ENCODE measurements at places on chromosomes 4 and X.

GRCh38 chr4:153332936-153333335, 11.6 kb upstream of the MND1 start:
- no peak for DNase-seq

GRCh38 chr4:148007314-148007760, 275.4 kb downstream of the ARHGAP10 start:
- DNase-seq = no peak

DNA sequence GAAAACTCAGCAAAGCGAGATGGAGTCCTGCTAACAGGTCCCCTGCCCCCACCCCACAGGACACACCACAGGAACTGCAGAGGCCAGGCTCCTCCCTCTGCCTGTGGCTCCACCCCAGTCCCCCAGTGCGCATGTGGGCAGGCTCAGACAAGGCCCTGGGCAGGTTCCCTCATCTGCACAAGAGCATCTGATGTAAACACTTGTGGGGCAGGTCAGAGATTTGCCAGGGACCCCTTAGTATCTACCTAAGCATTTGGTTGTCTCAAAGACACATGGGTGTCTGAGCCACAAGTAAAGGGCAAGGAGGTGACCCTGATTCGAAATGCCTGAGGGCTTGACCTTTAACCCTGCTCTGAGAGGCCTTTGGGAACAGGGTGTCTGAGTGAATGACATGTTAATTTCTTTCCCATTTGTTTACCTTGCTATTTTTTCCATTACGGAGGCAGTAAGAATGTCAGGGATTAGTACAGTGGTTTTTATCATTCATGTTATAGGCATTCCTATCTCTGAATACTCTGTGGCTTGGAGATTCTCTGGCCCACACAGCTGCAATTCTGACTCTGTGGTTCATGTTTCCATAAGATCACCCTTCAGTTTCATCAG, 85.3 kb downstream of the ZNF518B start:
- DNase-seq = no peak

GRCh38 chrX:29299684-29300083, 712.4 kb downstream of the IL1RAPL1 start:
- DNase-seq = peak; percentile 91

DNA sequence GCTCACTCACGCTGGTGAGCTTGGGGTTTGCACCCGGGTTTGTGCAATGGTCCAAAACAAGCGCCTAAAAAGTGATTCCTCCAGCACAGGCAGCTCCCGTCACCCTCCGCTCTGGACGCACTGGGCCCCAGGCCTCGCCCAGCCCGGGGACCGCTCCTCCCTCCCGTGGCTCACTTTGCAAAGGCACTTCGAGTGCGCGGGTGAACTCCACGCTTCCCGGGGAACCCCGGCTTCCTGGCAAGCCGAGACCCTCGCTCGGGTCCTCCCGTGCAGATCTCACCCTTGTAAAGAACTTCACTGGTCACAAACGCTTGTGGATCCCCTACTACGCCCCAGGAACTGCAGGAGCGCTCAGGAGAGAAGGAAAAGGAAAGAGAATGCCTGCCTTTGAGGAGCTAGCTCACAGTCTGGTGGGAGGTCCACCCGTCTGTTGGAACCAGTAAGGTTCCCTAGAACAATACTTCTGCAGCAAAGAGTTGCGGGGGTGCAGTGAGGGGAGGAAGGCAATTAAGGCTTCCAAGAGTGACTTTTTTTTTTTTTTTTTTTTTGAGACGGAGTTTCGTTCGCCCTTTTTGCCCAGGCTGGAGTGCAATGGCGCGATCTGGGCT, at the start of gene CTPS2:
CTPS2 (minus strand) TSS at position 122 of the 608 bp plus-strand sequence. CDS start 9,767 bp downstream, outside the sequence.
- DNase-seq = no peak

DNA sequence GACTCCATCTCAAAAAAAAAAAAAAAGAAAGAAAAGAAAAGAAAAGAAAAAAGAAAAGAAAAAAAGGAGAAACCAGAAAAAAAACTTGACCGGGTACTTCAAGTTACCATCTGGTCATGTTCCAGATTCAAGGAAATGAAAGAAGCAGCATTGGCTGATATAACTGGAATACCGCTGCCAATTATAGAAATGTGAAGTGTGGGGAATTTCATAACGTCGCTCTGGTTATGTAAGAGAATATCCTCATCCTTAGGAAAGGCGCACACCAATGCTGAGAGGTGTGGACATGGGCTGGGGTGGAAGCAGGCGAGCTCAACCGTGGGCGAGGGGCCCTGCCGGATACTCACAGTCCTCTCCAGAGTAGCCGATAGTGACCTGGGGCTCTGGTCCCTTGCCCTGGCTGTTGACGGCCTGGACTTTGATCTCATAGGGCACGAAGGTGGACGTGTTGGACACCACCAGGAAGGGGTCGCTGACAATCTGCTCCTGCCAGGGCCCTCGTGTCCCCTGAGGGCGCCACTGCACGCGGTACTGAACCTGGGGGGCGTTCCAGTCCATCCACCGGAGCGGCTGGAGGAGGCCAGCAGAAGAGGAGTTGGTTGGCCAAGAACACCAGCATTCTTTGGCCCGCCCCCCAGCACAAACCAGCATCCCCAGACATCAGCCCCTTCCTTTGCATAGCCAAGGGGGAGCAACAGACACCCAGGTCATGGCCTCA, 19.5 kb downstream of the L1CAM start:
- DNase-seq = no peak

DNA sequence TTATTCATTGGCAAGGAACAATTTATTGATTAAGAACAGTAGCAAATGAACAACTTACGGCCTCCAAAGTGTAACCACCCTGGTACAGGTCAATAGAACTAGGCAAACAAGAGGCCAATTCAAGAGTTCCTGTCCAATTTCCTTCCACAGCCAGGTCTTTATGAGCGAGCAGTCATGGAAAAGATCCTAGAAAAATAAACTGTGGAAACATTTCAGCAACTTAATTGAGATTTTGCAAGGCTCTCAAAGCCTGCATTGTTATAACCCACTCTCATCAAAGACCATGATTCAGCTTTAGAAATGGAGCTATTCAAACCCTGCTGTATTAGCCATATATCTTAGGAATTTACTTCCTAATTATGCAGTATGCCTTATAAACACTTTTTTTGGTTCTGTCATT, 43.6 kb downstream of the UNC5C start:
- DNase-seq = no peak

- DNase-seq = no peak
These were observed 235.9 kb upstream of the FMR1 start for GRCh38 chrX:147675819-147676218.

- no peak for DNase-seq
These were observed 348.1 kb downstream of the RAPGEF2 start for GRCh38 chr4:159451006-159451405.

DNA sequence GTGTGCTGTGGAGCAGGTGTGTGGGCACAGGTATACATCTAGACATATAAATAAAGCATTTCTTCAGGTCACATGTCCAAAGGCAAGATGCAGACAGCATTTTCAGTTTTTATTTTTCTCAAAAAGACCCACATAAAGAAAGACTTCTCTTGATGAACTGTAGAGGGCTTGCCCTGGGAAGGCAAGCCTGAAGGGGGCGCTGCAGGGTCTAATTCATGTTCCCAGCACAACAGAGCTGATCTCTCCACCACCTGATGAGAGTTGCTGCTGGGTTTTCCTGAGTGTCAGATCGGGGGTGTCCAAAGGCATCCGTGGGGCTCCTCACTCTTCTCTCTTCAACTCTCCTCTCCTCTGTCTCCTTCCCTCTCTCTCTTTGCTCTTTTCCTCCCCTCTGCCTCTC, 26.6 kb downstream of the ADRA2C start:
- DNase-seq = no peak

- DNase-seq = no peak
These were observed 27.6 kb downstream of the OPRPN start for GRCh38 chr4:70425306-70425705.

GRCh38 chr4:53348046-53348445, 17.8 kb downstream of the SCFD2 start:
- no peak for DNase-seq

- no peak for DNase-seq
These were observed 135.6 kb downstream of the FBXO8 start for GRCh38 chr4:174147863-174148262.

DNA sequence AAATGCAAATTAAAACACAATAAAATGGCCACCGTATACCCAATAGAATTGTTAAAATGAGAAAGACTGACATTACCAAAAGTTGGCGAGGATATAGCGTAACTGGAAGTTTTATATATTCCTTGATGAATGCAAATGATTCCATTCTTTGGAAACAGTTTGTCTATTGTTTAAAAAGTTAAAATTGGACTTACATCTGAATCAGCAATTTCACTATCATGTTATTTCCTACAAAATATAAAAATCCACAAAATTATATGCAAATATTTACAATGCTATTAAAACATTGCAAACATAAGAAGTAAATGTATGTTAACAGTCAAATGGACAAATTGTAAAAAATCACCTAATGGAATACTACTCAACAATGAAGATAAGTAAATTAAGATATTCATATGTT, 852.2 kb upstream of the NDST4 start:
- DNase-seq = no peak

Data from NCI-H187 treated with DMSO at 0.1 percent for 48 hours (cell line).